MG63 (cell line): ENCODE measurements at places on chromosomes 1 and 21. TPM values are rescaled to one million over a fixed set of nuclear protein-coding genes. Genes with fewer than 3 reads are reported as not detected.

CYP4A11 gene
- not detected in 2 replicates for total RNA-seq

SYT2 gene
- 0.03 TPM in 1 of 2 replicates, not detected in the other for total RNA-seq

ARHGEF11 gene
- total RNA-seq = 15.3 and 31.2 TPM in 2 replicates

SERTAD4 gene
- 0.69 TPM in 1 of 2 replicates, not detected in the other for total RNA-seq

F5 gene
- total RNA-seq = not detected in 2 replicates

DIP2A gene
- 15.9 and 32.1 TPM in 2 replicates for total RNA-seq

SPRR1B gene
- total RNA-seq = not detected in 2 replicates

ZNF593OS gene
- total RNA-seq = not detected in 2 replicates

CD1B gene
- not detected in 2 replicates for total RNA-seq

FAM163A gene
- total RNA-seq = not detected in 2 replicates

KRTAP21-2 gene
- not detected in 2 replicates for total RNA-seq

TRPM2 gene
- 0.13 TPM in 1 of 2 replicates, not detected in the other for total RNA-seq

MSH4 gene
- total RNA-seq = not detected in 2 replicates

CD5L gene
- not detected in 2 replicates for total RNA-seq

LIN28A gene
- total RNA-seq = not detected in 2 replicates

ELF3 gene
- not detected in 2 replicates for total RNA-seq

PTGFR gene
- total RNA-seq = 11.1 and 22.3 TPM in 2 replicates

HUNK gene
- 0.20 and 0.23 TPM in 2 replicates for total RNA-seq

S100A7 gene
- total RNA-seq = not detected in 2 replicates

MPL gene
- not detected in 2 replicates for total RNA-seq

CACHD1 gene
- 2.6 and 5.7 TPM in 2 replicates for total RNA-seq

CRP gene
- not detected in 2 replicates for total RNA-seq

ATP6V1G3 gene
- total RNA-seq = 6.7 TPM in 1 of 2 replicates, not detected in the other

AGPAT3 gene
- 23.3 and 45.1 TPM in 2 replicates for total RNA-seq

ECM1 gene
- 9.9 and 13.8 TPM in 2 replicates for total RNA-seq

PRR9 gene
- total RNA-seq = 0.07 and 1.0 TPM in 2 replicates

KHDC4 gene
- total RNA-seq = 26.0 and 32.1 TPM in 2 replicates

TCEA3 gene
- total RNA-seq = not detected in 2 replicates

GRHL3 gene
- not detected in 2 replicates for total RNA-seq
